ENCODE measurements at places on chromosomes 3 and 15. TPM values are rescaled to one million over a fixed set of nuclear protein-coding genes. Genes with fewer than 3 reads are reported as not detected.

FOXL2NB gene
- 0.07 TPM for polyA plus RNA-seq

DNA sequence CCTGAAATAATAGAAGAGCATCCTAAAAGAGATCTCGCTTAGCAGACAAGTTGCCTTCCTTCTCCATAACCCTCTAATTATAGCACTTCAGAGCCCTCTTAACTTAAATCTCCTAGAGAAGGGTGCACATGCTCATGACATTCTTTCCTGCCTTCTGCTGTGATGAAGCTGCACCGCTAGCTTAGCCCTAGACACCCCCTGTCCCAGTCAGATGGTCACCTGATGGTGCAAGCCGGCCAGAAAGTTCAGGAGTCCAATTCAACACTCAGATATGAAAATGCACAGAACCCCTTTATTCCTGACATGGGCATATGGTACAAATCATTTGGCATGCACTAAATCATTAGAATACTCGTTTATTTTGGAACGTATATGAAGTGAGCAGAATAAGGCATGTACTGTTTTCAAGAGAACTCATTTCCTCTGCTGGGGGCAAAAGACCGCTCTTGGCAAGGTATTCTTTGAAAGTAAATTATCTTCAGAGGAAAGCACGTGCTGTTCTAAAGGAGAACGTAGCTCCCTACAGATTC, 420.4 kb upstream of the PROK2 start:
- no peak for DNase-seq

- no peak for DNase-seq
Measured at GRCh38 chr3:38554127-38554827, 58.1 kb downstream of the EXOG start.

GRCh38 chr3:186988806-186989205, 58.5 kb downstream of the ST6GAL1 start:
- DNase-seq = no peak

DNA sequence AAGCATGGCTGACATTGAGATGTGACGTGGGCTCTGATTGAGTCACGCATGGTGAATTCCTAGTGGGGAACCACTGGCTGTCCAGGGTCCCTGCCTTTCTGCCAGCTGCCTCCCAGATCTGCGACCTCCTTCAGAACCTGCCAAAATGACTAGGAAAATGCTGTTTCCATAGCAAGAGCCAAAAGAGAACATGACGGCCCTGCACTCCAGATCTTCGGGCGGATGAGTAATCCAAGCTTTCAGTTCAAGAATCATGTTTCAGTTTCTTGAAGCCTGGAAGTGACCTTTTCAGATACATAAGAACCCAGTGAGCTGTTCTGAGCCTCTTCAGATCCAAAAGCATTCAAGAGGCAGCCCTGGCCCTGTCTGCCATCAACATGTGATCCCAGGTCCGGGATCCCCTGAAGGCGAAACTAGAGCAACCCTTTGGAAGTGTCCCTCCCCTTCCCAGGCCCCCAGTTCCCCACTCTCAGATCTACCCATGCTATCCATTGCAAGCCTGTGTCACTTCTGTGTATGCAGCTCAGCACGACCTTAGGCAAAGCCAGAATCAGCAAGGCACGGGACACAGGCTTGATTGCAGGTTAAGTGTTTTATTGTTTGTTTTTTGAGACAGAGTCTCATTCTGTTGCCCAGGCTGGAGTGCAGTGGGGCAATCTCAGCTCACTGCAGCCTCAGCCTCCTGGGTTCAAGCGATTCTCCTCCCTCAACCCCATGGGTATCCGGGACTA, 19.7 kb downstream of the ANKRD63 start:
- DNase-seq = no peak

ESYT3 gene
- polyA plus RNA-seq = 3.1 TPM

DNA sequence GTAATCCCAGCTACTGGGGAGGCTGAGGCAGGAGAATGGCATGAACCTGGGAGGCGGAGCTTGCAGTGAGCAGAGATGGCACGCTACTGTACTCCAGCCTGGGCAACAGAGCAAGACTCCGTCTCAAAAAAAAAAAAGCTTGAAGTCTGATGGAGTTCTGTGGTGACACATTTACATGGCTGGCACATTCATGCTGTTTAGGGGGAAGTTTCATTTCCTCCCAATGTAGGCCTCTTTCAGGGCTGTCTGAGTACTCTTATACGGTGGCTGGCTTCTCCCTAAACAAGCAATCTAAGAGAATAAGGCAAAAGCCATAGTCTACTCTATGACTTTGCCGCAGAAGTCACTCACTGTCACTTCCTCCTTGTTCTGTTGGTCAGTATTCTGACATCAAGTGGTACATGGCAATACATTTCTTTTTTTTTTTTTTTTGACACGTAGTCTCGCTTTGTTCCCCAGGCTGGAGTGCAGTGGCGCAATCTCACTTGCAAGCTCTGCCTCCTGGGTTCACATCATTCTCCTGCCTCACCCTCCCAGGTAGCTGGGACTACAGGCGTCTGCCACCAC, 41.2 kb downstream of the OIP5 start:
- DNase-seq = no peak

DNA sequence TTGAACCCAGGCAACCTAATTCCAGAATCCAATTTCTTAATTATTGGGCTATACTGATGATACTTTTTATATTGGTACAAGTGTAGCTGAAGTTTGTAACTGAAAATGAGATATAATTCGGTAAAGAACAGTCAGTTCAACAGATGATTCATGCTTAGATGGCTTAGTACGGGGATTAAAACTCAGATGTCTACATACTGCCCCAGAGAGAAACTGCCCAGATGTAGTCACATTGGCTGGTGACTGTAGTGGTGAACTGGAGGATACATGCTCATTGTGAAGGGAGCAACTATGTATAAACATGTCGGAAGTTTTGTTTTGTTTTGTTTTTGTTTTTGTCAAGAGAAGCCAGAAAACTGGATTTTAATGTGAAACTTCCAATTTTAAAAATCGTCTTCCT, 179.6 kb downstream of the ADAMTSL3 start:
- DNase-seq = no peak

DGKG gene
- 0.43 TPM for polyA plus RNA-seq

- no peak for DNase-seq
Measured at GRCh38 chr15:66831801-66832390, 129.9 kb downstream of the SMAD6 start.

DNA sequence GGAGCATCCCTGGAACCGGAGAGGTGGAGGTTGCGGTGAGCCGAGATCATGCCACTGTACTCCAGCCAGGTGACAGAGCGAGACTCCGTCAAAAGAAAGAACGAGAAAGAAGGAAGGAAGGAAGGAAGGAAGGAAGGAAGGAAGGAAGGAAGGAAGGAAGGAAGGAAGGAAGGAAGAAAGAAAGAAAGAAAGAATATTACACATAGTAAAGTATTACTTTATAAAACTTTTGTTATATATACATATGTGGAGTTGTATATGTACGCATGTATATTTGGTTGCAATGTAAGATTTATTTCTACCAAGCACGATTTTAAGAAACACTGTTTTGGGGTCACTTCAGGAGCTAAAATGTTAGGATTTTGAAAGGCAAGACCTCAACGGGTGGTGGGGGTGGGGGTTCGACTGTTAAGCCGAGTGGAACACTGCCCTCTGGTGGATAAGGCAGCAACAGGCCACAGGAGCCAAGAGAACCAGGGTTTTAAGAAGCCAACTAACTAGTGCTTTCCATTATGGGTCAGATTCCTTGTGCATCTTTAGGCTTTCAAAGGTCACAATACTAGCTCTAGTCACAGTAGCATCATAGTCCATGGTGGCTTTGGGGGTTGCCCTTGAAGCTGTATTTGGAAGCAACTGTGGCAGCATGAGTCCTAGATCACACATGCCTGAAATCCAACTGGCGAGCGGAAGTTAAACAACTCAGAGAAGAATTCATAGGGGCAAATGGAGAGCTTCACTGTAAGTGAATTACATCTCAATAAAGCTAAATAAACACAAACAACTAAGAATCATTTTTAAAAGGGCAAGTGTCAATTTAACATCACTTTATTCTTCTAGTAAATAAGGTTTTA, 22.5 kb downstream of the GLB1 start:
- DNase-seq = peak; percentile 74

DNA sequence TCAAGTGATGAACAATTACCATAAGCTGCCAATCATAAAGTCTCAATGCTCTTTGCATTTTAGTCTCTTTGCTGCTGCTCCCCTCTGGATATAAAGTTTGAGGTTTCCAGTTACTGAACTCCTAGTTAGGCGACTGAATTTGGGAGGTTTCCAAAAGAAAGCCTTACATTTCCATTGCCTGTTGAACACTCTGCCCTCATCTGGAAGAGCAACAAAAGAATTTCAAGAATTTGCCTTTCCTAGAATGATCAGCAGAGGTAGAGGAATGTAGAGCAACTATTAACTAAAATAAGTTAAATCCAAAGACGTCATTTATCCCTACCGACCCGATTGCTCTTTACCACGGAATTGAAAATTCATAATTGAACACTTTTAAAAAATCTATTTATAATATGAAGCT, 53.4 kb upstream of the PRICKLE2 start:
- DNase-seq = no peak

DNA sequence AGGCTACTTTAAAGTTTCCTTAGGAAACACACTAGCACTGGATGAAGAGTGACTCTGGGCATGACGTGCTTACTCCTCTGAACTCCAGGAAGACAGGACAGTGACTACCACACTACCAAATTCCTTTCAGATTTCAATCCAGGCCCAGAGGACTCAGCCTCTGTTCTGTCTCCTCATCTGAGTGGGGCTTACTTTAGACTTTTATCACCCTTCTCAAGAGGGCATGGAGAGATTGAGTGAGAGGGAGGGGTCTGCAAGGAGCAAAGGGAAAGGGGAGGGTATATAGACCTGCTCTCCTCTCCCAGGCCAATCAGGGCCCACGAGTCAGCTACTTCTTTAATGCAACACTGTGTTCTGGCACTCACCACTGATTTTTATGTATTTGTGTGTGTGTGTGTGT, 29.4 kb upstream of the RSL24D1 start:
- no peak for DNase-seq

ECE2 gene
- polyA plus RNA-seq = not detected

DNA sequence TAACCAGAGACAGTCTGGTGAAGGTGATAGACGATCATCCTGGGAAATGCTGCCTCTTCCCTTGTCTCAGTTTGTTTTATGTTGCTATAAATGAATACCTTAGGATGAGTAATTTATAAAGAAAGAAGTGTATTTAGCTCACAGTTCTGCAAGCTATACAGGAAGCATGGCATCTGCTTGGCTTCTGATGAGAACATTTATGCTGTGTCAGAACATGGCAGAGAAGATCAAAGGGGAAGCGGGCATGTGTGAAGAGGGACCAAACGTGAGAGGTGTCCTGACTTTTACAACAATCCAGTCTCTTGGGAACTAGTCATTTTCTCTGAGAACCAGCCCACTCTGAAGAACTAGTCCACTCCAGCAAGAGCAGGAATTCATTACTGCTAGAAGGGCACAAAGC, 9.6 kb downstream of the CMC1 start:
- no peak for DNase-seq

ZNF80 gene
- polyA plus RNA-seq = 0.15 TPM

NOX5 gene
- 1.5 TPM for polyA plus RNA-seq

DNA sequence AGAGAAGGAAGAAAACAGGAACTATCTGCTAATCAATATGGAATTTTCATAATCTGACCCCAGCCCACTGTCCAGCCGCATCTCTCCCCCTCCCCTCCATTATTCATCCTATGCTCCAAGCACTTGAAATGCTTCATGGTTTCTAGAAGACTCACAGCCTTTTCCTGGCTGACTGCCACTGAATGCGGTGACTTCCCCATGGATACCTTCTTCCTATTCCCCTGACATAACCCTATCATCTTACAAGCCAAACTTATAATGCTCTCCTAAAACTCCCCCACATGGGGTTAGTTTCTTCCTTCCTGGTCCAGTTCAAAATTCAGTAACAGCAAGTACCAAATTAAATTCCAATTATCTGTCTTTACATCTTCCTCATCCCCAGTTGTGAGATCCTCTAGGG, 31.2 kb upstream of the PTX3 start:
- peak; percentile 21 for DNase-seq

DNA sequence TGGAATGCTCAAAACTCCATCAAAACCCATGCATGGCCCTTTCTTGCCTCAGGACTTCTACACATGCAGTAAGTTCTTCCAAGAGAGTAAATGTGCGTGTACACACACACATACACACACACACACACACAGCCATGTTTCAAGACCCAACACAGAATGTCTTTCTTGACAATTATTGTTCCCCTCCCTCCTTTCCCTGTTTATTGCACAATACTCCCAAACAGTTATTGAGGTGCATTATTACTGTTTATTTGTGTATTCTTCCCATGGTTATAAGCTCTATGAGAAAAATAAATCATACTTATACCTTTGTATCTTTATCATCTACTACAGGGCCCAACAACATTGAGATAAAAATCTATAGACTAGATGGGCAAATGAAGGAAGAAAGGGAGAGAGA, 523.8 kb upstream of the NAALADL2 start:
- no peak for DNase-seq

SSUH2 gene
- 4.9 TPM for polyA plus RNA-seq

DNA sequence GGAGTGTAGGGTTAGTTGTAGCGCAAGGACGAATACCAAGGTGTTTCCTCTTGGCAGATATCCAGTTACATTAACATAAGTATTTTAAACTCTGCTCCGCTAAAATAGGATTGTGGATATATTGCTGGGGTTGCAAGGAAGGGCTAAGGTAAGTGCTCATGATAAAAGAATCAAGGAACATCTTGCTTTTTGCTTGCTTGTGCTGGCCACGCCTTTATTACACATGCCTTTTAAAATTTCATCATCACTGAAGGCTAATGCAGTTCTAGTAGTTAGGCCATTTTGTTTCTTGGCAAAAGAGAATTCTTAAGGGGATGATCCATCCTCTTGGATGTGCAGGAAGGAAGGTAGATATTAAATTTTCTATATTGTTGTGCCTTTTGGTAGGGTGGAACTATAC, 415.6 kb upstream of the TPM1 start:
- DNase-seq = no peak

DALRD3 gene
- polyA plus RNA-seq = 78.5 TPM

DNA sequence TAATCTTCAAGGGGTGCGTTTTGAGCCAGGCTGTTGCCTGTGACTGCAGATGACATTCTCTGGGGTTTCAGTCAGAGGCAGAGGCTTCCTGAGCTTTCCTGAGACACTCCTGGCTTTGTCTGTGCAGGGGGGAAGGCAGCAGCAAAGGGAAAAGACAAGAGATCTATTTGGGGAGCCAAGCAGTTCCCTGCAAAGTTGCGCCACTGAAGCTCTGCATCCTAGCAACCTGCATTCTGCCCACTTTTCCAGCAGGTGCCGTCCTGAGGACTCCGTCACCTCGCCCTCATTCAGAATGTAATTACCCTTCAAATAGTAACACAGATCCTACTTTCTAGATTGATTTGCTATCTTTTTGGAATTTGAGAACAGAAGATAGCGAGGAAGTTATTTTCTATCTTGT, 1.9 kb upstream of the TMEM158 start:
- DNase-seq = no peak

- no peak for DNase-seq
Measured at GRCh38 chr3:159892171-159892795, 96.4 kb upstream of the IL12A start.

MEX3B gene
- polyA plus RNA-seq = 11.1 TPM

- no peak for DNase-seq
Measured at GRCh38 chr3:108006077-108006771, 84.6 kb downstream of the CD47 start.

PLEKHO2 gene
- polyA plus RNA-seq = 15.5 TPM

- DNase-seq = peak; percentile 55
Measured at GRCh38 chr15:36495456-36495991, 83.9 kb upstream of the CDIN1 start.

Data from left kidney (tissue), 8 donors.